ENCODE measurements at places on chromosomes 2 and 18.

GRCh38 chr18:33444709-33445108 lies 4.2 kb upstream of the CCDC178 start:
- no peak for DNase-seq

DNA sequence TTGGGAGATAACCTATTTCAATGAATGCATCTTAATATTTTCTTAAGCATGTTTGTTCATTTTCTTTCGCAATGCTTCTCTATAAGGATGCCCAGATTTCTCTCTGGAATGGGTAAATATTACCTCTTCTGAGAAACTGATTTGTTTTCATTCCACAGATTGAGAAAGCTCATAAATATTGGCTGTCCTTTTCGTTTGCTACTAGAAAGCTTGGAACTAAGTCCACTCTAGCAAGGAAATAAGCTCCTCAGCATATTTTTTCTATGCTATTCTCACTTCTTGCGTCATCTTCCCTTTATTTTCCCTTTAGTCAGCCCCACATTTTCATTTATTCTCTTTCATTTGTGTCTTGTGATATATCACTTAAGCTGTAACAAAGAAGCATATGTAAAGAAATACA lies 76.3 kb downstream of the ANTXR1 start:
- DNase-seq = no peak

GRCh38 chr2:229627728-229628127 lies 86.6 kb downstream of the DNER start:
- DNase-seq = no peak

DNA sequence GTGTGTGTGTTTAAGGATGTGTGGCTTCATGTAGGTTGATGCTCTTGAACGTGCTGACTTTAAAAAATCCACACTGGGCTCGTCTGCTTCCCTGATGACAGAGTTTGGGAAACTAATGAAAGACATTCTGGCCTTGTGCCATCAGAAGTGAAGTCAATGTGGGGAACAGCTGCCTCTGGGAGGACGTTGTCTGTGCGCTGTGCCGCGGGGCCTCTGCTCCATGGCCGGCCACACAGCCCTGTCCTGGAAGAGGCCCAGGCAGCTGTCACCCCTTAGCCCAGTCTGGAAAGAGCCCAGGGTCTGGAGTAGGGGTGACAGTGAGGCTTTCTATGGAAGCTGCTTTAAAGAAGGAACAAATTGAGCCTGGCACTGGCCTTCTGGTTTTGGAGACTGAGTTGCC lies 155.8 kb downstream of the SH3RF3 start:
- no peak for DNase-seq

DNA sequence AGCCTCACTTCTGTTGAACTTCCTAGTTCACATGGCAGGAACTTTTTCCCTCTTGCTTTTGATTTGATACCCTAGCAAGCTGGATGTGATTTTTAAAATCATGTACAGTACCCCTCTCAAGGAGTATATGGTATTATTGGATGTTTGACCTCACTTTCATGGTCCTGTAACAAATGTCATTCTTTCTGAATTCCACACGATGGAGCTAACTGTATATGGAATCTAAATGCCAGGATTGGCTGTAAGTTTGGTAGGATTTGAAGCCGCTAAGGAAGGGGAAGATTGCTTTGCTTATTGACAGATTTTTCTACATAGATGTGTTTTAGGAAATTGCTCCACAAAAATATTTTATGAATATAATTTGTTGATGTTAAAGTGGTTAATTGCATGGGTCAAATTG lies 18.3 kb downstream of the MAIP1 start:
- no peak for DNase-seq

DNA sequence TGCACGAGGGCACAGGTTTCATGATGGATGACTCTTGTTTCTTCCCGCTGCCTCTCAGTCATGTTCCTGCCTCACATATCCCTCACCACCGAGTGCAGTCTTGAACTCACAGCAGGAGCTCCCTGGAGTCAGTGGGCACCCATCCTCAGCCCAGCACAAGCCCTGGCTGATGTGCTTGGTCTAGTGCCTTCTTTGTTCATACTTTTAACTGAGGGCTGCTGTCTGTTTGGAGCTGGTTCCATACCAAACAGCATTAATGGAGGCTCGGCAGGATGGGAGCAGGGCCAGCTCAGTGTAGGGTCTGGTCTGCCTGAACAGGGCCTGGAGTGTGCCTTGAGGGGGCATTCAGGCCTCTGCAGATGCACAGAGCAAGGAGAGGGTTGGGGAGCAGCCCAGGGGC lies 54.5 kb upstream of the GLI2 start:
- DNase-seq = no peak

DNA sequence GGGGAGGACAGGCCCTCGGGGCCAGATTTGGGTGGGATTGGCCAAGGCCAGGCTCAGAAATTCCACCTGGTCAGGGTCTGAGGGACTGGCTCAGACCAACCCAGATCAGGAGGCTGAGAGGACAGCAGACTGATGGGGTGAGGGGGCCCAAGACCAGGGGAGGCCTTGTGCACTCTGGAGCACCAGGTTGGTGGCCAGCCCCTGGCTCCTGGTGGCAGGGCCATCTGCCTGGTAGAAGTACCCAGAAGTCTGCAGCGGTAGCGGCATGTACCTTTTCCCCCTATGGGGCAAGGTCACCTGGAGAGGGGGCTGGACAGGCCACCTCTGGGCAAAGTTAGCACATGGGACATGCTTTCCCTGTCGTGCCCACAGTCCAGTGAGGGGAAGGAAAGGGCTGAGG lies 21.2 kb upstream of the ODC1 start:
- DNase-seq = no peak

DNA sequence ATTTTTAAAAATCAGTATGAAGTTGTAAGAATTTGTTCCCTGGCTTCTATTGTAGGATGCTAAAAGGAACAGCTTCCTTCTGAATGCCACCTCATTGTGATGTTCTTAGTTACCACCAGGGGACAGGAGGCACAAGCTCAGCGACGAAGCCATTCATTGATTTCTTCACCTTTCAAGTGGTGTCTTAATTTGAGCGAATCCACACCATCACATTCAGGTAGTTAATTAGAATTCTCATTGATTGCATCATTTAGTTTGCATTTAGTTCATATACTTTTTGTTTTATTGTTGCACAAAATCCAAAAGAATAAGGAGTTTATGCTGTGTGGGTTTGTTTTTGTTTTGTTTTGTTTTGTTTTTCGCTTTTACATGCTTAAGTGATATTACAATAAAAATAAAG lies 23.1 kb downstream of the CYP27C1 start:
- no peak for DNase-seq

- no peak for DNase-seq
These were observed 2.0 kb downstream of the COLEC11 start for GRCh38 chr2:3596901-3597417.

GRCh38 chr2:126370201-126370600 lies 285.8 kb upstream of the GYPC start:
- no peak for DNase-seq

DNA sequence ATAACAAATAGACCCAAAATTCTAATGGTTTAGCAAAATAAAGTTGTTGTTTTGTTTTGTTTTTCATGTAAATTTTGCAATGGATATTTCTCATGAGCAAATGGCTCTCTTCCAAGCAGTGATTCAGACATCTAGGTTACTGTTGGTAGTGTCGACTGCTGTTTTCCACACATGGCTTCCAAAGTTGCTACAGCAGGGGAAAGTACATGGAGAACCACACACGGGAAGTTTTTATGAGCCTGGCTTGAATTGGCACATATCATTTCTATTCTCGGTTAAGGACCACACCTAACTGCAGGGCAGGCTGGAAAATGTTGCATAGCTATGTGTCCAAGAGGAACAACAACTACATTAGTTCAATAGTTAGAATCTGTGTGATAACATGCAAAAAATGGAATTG lies 262.1 kb downstream of the GALNT13 start:
- no peak for DNase-seq

- DNase-seq = no peak
These were observed 30.1 kb downstream of the TET3 start for GRCh38 chr2:74014813-74015212.

DNA sequence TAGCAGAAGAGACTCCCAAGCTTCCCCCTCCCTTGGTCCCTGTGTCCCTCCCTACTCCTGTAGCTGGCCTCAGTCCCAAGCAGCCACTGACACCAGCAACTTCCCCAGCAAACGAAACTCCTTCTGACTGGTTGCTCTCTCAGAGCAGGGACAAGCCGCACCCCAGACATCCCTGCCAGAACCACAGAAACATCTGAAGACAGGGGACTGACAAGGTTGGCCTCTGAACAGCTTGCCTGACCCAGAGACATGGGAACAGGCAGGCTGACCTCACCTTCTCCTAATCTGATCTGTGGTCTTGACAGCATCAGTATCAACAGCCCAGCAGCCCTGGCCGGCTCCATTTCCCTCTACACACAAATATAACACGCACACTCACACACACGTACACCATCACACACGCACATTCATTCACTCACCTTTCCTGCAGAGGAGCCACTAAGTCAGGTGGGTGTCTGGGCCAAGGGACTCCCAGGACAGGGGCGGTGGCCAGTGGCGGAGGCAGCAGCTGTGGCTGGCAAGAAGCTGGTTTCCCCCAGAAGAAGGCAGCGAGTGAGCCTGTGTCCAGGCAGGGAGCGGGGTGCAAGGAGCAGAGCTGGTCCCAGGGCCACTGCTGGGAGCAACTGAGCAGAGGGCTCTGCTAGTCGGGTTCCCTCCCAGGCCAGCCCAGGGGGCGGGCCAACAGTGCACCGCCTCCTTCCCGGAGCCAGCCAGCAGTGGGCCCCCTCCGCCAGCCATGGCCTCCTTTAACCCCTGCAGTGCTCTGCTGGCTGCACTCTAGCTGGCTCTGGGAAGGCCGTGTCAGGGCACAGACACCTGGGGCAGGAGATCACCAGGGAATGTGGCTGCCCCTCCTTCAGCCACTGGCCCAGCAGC lies 59.1 kb downstream of the TNS1 start:
- no peak for DNase-seq
